ENCODE measurements at places on chromosomes 1 and 21. TPM values are rescaled to one million over a fixed set of nuclear protein-coding genes. Genes with fewer than 3 reads are reported as not detected.

Gene TP73
- not detected for total RNA-seq

Gene CYP4A22
- not detected for total RNA-seq

Gene IGSF3
- not detected for total RNA-seq

Gene FMO5
- 1.5 TPM for total RNA-seq

Gene FOXJ3
- 97.4 TPM for total RNA-seq

Gene MTARC1
- not detected for total RNA-seq

GRCh38 chr1:232766904-232767303 is 38.3 kb upstream of the MAP10 start:
- H3K27ac ChIP-seq, result no peak overlapping the region
- H3K4me1 ChIP-seq, result no peaks in the 10 kb centered on the region
- no peak for DNase-seq

- no peak overlapping the region for H3K4me3 ChIP-seq
- DNase-seq, result no peak
- no peaks in the 10 kb centered on the region for H3K36me3 ChIP-seq
- no peaks in the 10 kb centered on the region for H3K4me1 ChIP-seq
These were observed 624.4 kb downstream of the LMO4 start for GRCh38 chr1:87953121-87953520.

DNA sequence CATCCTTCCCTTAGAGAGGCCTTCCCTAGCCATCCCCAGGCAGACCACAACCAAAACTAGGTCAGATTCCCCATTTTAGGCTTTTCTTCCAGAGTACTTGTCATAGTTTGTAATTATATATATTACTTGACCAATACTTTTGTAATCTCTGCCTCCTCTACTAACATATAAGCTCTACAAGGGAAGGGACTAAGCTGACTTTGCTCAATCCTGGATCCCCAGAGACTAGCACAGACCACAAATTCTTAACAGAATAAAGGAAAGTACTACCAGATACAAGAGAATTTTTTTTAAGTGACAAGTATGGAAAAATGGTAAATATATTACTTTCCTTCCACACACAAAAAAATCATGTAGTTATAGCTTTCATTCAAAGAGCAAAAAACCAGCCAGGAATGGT is 2.0 kb downstream of the ZMYM6 start:
- H3K27me3 ChIP-seq, result no peaks in the 10 kb centered on the region
- H3K4me3 ChIP-seq, result no peak overlapping the region
- peaks cover 3% of the 10 kb centered on the region for H3K36me3 ChIP-seq
- DNase-seq, result no peak
- H3K4me1 ChIP-seq, result peaks cover 37% of the 10 kb centered on the region

- no peak overlapping the region for H3K27ac ChIP-seq
- H3K4me1 ChIP-seq, result no peaks in the 10 kb centered on the region
- no peak overlapping the region for H3K4me3 ChIP-seq
- no peaks in the 10 kb centered on the region for H3K27me3 ChIP-seq
- DNase-seq, result no peak
These were observed 14.9 kb downstream of the ATP1A4 start for GRCh38 chr1:160166166-160166868.

- peaks cover 7% of the 10 kb centered on the region for H3K4me1 ChIP-seq
- H3K36me3 ChIP-seq, result no peaks in the 10 kb centered on the region
- no peak overlapping the region for H3K27ac ChIP-seq
- H3K4me3 ChIP-seq, result no peak overlapping the region
- no peaks in the 10 kb centered on the region for H3K27me3 ChIP-seq
These were observed 7.6 kb downstream of the TTF2 start for GRCh38 chr1:117067533-117068370.

- H3K27ac ChIP-seq, result no peak overlapping the region
- peaks cover 47% of the 10 kb centered on the region for H3K36me3 ChIP-seq
- no peak for DNase-seq
- no peaks in the 10 kb centered on the region for H3K27me3 ChIP-seq
These were observed 38.2 kb downstream of the KCNAB2 start for GRCh38 chr1:6083801-6084446.

GRCh38 chr1:66685670-66686069 is 66.6 kb upstream of the DYNLT5 start:
- H3K27ac ChIP-seq, result no peak overlapping the region
- H3K27me3 ChIP-seq, result no peaks in the 10 kb centered on the region
- H3K4me1 ChIP-seq, result no peaks in the 10 kb centered on the region
- no peaks in the 10 kb centered on the region for H3K36me3 ChIP-seq
- DNase-seq, result no peak

GRCh38 chr1:64530969-64531692 is 61.2 kb downstream of the CACHD1 start:
- H3K36me3 ChIP-seq, result no peaks in the 10 kb centered on the region
- no peaks in the 10 kb centered on the region for H3K27me3 ChIP-seq
- no peak overlapping the region for H3K27ac ChIP-seq
- no peak overlapping the region for H3K4me3 ChIP-seq
- no peaks in the 10 kb centered on the region for H3K4me1 ChIP-seq

Measured in CD4-positive, alpha-beta memory T cell (primary cell).